ENCODE measurements at places on chromosomes 4 and X. TPM values are rescaled to one million over a fixed set of nuclear protein-coding genes. Genes with fewer than 3 reads are reported as not detected.

CT47A7 gene
- total RNA-seq: not detected

MXRA5 gene
- total RNA-seq: 0.82 TPM

TLR6 gene
- total RNA-seq: 1.2 TPM

AKAP4 gene
- total RNA-seq: not detected

RPL36A gene
- 301 TPM for total RNA-seq

DDX53 gene
- not detected for total RNA-seq

All from frontal cortex (tissue), 4 donors.